ENCODE measurements at places on chromosomes 1 and 21. TPM values are rescaled to one million over a fixed set of nuclear protein-coding genes. Genes with fewer than 3 reads are reported as not detected.

DNA sequence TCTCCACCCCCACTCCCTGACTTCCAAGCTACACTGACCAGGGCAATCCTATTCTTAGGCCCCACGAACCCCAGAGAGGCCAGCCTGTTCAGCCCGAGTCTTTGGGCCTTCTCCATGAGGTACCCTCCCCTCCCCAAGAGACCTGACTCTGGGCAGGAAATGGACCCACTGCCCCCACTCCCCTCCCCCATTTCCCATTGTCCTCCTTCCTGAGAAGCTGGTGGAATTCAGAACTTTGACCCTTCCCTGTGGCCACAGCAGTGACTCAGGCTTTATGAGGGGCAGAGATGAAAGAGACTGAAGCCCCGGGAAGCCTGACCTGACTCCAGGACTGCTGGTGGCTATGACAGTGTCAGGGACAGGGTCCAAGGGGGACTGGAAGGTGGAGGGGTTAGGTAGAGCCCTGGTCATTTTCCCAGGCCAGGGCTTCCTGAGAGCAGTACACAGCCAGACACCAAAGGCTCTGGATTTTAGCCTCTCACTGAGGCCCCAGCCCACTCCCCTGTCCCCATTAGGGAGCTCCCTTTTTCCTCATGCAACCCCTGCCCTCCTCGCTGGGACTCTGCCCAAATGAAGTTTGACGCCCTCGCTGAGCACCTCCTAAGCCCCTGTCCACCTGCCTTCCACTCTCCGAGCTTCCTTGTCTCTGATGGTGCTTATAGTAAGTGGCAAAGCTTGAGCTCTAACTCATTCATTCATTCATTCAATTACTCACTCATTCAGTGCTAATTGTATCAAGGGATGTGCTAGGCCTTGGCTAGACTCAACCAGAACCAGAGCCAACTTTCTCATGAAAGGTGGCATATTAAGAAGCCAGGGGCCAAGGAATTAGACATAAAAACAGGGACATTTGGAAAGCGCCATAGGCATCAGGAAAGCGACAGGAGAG lies 3.0 kb downstream of the CRYBG2 start:
- H3K4me1 ChIP-seq: no peaks in the 10 kb centered on the region
- DNase-seq: peak; percentile 49
- H3K27ac ChIP-seq: no peak overlapping the region
- H3K4me3 ChIP-seq: no peak overlapping the region

The CDKN2C gene
- total RNA-seq: 27.4 TPM

The ASB17 gene
- not detected for total RNA-seq

DNA sequence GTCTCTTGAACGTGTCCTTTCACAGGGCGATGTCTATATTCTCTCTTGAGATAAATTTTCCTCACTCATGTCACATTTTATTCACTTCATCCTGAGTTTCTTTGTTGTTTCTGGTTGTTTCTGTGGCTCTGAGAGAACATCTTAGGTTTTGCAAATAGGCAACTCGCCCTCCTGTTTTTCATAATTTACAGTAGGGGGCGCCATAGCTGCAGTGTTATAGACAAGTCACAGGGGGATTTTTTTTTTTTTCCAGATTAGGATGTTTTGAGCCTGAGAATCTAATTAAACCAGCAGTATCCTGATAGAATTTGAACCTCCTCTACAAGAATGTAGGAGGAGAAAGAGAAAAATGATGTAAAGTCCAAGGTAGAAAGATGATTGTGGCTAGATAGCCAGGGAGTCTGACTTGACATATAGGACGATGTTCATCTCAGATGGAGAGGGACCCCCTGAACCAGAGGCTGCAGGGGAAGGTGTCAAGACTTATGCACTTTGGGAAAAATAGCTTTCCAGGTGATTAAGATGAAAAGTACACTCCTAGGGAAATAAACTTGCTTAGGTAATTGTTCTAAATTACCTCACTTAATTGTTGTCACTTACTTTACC lies 76.3 kb downstream of the ZP4 start:
- H3K27me3 ChIP-seq: peaks cover 2% of the 10 kb centered on the region
- H3K27ac ChIP-seq: no peak overlapping the region
- H3K4me1 ChIP-seq: no peaks in the 10 kb centered on the region
- H3K4me3 ChIP-seq: no peak overlapping the region

DNA sequence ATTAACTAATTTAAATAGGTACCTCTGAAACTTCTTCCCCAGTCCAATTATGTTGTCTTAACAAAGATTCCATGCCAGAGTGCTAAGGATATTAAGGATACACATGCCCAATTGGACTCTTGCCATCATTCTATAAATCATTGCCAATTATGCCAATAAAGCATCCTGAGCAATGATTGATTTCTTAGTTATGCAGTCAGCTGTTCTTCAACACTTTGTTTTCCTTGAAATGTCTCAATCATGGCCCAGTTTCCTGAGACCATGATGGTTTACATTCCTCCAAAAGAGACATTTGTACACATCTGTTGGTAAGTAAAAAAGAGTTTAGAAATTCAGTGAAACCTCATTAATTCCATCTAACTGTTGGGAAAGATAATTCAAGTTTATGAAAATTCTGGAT lies 180.4 kb upstream of the PKN2 start:
- no peaks in the 10 kb centered on the region for H3K36me3 ChIP-seq
- H3K27me3 ChIP-seq: no peaks in the 10 kb centered on the region
- H3K27ac ChIP-seq: no peak overlapping the region
- no peak overlapping the region for H3K4me3 ChIP-seq
- no peak for DNase-seq
- H3K4me1 ChIP-seq: peaks cover 7% of the 10 kb centered on the region

DNA sequence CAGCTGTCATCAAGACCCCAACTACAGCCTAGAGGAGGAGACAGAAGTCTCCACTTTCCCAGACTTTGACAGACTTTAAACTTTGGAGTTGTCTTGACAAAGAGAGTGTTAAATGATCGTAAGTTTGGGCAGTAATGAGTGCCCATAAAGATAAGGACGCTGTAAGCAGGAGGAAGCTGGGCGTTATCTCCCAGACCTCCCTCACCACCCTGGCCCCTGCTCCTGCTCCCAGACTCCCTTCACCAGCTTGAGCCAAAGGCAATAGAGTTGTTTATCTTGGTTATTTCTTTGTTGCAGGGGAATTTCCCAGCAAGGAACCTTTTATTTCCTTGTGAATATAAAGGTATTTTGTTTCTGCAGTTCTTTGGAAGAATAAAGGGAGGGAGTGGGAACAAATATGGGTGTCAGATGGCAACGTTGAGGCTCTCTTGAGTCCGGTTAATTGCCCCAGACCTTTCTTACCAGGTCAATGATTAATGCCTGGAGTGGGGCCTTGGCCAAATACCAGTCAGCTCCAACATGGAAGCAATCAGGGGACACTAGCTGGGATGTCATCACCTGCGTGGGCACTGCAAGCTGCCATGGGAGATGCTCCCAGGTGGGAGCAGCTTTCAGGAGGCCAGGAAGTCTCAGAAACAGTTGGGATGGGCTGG lies 4.4 kb downstream of the PIGR start:
- H3K27ac ChIP-seq: no peak overlapping the region
- DNase-seq: no peak
- H3K4me3 ChIP-seq: no peak overlapping the region
- peaks cover 2% of the 10 kb centered on the region for H3K36me3 ChIP-seq

DNA sequence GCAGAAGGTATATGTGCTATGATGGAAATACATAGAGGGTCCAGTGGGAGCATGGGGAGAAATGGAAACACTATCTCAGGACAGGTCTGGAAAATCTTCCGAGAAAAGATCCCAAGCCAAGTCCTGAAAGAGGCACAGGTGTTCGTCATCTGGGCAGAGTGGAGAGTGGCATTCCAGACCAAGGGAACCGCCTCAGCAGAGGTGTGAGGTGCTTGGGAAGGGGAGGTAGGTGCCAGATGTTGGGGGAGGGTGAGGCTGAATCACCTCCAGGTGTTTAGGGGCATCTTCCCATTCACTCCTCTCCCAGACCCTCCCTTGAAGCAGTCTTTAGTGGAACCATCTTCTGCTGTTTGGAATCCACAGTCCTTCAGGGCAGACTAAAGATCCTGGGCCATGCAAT lies 23.5 kb upstream of the LRRN2 start:
- H3K27me3 ChIP-seq: no peaks in the 10 kb centered on the region
- no peak overlapping the region for H3K27ac ChIP-seq
- no peak for DNase-seq
- no peaks in the 10 kb centered on the region for H3K36me3 ChIP-seq

The OR2L8 gene
- total RNA-seq: 0.08 TPM

GRCh38 chr1:93000751-93001175 lies 39.5 kb upstream of the DIPK1A start:
- no peak overlapping the region for H3K4me3 ChIP-seq
- no peaks in the 10 kb centered on the region for H3K36me3 ChIP-seq
- H3K4me1 ChIP-seq: no peaks in the 10 kb centered on the region

The CXADR gene
- total RNA-seq: 46.4 TPM

The TNFRSF18 gene
- 0.19 TPM for total RNA-seq

DNA sequence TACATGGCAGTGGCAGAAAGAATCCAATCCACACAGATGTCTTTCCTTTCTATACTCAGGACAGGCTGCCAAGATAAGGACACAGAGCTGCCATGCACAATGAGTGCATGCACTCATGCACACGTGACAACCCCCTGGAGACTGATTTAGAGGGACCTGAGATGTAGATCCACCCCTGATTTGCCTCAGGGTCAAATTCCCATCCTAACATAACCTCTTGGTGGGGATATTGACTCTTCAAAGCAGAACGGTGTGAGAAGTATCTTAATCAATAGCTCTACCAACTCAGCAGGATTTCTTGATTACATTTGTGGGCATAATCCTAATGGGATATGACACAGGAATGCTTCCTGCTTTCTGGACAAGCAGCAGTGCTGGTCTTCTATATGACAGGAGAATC lies 125.2 kb upstream of the DSCAM start:
- no peaks in the 10 kb centered on the region for H3K27me3 ChIP-seq
- H3K36me3 ChIP-seq: no peaks in the 10 kb centered on the region
- no peak overlapping the region for H3K27ac ChIP-seq
- no peak overlapping the region for H3K4me3 ChIP-seq
- H3K4me1 ChIP-seq: no peaks in the 10 kb centered on the region

The C1orf159 gene
- total RNA-seq: 7.0 TPM

GRCh38 chr1:28889357-28889756 lies 25.0 kb upstream of the EPB41 start:
- DNase-seq: no peak
- no peak overlapping the region for H3K27ac ChIP-seq
- no peaks in the 10 kb centered on the region for H3K36me3 ChIP-seq
- peaks cover 23% of the 10 kb centered on the region for H3K4me1 ChIP-seq
- H3K27me3 ChIP-seq: no peaks in the 10 kb centered on the region
- H3K4me3 ChIP-seq: no peak overlapping the region

- H3K4me3 ChIP-seq: no peak overlapping the region
- no peaks in the 10 kb centered on the region for H3K36me3 ChIP-seq
- DNase-seq: no peak
- no peak overlapping the region for H3K27ac ChIP-seq
- no peaks in the 10 kb centered on the region for H3K4me1 ChIP-seq
Measured at GRCh38 chr1:241129207-241129960, 227.6 kb downstream of the RGS7 start.

GRCh38 chr1:184393962-184394361 lies 7.1 kb downstream of the C1orf21 start:
- no peaks in the 10 kb centered on the region for H3K27me3 ChIP-seq
- H3K4me3 ChIP-seq: no peak overlapping the region
- no peaks in the 10 kb centered on the region for H3K4me1 ChIP-seq

The ANGPTL7 gene
- total RNA-seq: not detected

GRCh38 chr1:207034208-207034607 lies 1.7 kb upstream of the C1orf116 start:
- peaks cover 17% of the 10 kb centered on the region for H3K4me1 ChIP-seq
- no peak overlapping the region for H3K4me3 ChIP-seq
- no peaks in the 10 kb centered on the region for H3K36me3 ChIP-seq
- no peaks in the 10 kb centered on the region for H3K27me3 ChIP-seq

- peaks cover 41% of the 10 kb centered on the region for H3K4me1 ChIP-seq
- no peak overlapping the region for H3K4me3 ChIP-seq
- DNase-seq: no peak
- no peaks in the 10 kb centered on the region for H3K36me3 ChIP-seq
- H3K27ac ChIP-seq: no peak overlapping the region
Measured at GRCh38 chr1:184790642-184791549, 36.2 kb upstream of the EDEM3 start.

DNA sequence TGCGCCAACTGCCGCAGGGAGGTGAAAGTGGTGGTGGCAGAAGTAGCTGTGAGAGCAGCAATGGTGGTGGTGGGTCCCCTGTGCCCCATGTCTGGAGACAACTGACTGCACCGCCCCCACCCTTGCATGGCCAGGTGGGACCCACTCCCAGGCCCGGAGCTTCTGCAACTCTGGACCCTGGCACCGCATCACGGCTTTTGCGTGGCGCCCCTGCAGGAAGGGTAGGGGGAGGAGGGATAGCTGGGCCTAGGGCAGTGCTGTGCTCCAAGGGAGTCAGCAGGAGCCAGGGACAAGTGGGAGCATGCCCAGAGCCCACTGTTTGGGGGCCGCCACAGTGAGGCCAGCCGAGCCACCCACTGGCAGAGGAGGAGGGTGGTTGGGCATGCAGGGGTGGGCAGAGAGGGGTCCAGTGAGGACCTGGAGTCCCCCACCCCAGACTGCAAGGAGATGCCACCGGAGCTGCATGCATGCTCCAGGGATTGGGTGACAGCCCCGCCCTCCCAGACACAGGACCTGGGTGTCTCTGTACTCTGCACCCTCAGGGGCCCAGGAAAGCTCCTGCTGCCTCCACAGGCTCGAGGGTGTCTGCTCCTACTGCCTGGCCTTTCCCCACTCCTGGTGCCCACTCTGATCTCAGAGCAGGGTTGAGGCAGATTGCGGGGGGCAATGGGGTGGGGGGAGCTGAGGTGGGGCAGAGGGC lies 9.8 kb upstream of the CTTNBP2NL start:
- no peak overlapping the region for H3K4me3 ChIP-seq
- no peaks in the 10 kb centered on the region for H3K36me3 ChIP-seq
- no peak overlapping the region for H3K27ac ChIP-seq
- H3K4me1 ChIP-seq: no peaks in the 10 kb centered on the region
- no peak for DNase-seq
- no peaks in the 10 kb centered on the region for H3K27me3 ChIP-seq

The RGS4 gene
- 0.84 TPM for total RNA-seq

DNA sequence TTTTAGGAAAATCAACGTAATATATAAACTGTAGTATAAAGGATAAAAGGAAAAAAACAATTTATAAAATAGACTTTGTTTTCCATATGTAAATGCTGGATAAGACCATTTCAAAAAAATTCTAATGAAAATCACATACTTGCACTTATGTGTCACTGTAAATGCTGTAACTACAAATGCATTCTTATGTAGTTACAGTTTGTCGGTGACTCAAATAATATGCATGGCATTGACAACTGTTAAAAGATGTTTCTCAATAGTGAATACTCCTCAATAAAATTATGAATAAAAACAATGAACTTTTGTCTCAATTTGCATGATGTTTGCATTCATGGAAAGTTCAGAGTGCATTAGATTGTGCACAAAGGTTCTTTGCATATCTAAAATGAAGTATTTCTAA lies 614.0 kb upstream of the CHRM3 start:
- no peak overlapping the region for H3K4me3 ChIP-seq
- no peak for DNase-seq

- H3K36me3 ChIP-seq: no peaks in the 10 kb centered on the region
- DNase-seq: no peak
- H3K27ac ChIP-seq: no peak overlapping the region
- no peaks in the 10 kb centered on the region for H3K27me3 ChIP-seq
- H3K4me1 ChIP-seq: no peaks in the 10 kb centered on the region
Measured at GRCh38 chr1:223678841-223679240, 13.3 kb upstream of the CAPN8 start.

Measured in liver (tissue), 10 donors.